ENCODE measurements at places on chromosomes 13 and 19. TPM values are rescaled to one million over a fixed set of nuclear protein-coding genes. Genes with fewer than 3 reads are reported as not detected.

SRRM5 gene
- 0.25 TPM for total RNA-seq

GRIN2D gene
- total RNA-seq: 0.45 TPM

CILP2 gene
- total RNA-seq: 1.0 TPM

MEF2B gene
- not detected for total RNA-seq

SYT5 gene
- 0.22 TPM for total RNA-seq
